Dermis microvascular lymphatic vessel endothelial cell (primary cell): ENCODE measurements at places on chromosomes 13 and 19. TPM values are rescaled to one million over a fixed set of nuclear protein-coding genes. Genes with fewer than 3 reads are reported as not detected.

DNA sequence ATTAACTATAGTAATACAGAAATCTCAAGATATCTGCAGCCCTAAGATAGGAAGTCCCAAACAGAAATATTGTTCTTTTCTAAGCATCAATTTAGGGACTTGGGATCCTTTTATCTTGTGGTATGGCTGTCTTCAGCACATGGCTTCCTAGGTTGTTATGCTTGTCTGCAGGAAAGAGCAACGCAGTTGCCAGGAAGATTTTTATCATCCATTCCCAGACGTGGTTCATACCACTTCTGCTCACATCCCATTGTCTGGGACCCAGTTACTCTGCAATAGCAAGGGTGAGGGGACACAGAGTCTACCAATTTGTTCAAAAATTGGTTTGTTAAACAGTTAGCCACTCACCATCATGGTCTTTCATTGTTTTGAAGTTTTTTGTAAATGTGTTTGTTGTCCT is 85.6 kb upstream of the RXFP2 start:
- DNase-seq: no peak

The CLC gene
- not detected in 2 replicates for total RNA-seq

DNA sequence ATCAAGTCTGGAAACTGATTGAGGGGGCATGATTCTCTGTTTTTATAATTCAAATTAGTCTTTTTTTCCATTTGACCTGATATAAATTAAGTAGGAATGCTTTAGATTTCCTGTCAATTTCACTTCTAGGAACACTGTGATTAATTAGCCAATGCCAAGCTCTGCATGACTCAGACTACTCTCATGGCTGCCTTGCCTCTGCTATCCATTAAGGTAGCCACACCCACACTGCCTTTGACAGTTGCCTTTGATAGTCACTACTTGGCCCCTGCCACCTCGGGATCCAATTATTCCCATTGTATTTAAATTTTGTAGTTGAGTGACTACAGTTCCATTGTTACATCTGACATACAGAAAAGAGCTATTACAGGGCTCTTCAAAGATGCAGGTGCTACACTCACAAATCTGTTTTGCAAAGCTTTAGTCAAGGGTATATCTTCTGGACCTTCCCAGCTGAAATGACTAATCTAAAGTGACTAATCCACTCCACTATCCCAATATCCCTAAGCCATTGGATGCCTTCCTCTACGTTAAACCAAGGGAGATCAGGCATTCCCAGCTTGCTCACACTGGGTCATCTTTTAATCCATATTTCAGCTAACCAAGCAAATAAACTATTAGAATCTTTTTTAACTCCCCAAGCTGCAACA is 1193.1 kb upstream of the MIR17HG start:
- DNase-seq: no peak

GRCh38 chr13:70339738-70340137 is 231.5 kb upstream of the KLHL1 start:
- no peak for DNase-seq

The OR7D2 gene
- under 0.01 and 0.25 TPM in 2 replicates for total RNA-seq

GRCh38 chr13:80359414-80359777 is 18.5 kb upstream of the SPRY2 start:
- no peak for DNase-seq

- no peak for DNase-seq
Measured at GRCh38 chr13:50038266-50038665, 23.0 kb downstream of the KCNRG start.

DNA sequence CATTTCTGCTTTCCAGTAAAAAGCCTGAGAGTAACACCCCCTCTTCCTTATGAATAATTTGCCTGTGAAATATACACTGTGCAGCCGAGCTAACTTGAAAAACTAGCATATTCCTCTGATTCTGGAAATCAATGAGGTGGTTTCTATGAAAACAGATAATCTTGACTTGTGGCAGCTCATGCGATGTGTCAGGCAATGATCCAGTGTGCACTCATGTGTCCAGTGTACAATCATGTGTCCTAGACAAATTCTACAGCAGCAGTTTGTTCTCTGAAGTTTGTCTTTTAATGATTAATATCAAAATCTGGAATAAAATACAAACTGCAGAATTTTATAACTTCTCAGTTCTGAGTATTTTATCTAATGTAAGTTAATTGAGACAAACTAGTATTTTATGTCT is 2213.9 kb upstream of the PCDH20 start:
- no peak for DNase-seq

The ZNF90 gene
- 0.63 and 0.77 TPM in 2 replicates for total RNA-seq

DNA sequence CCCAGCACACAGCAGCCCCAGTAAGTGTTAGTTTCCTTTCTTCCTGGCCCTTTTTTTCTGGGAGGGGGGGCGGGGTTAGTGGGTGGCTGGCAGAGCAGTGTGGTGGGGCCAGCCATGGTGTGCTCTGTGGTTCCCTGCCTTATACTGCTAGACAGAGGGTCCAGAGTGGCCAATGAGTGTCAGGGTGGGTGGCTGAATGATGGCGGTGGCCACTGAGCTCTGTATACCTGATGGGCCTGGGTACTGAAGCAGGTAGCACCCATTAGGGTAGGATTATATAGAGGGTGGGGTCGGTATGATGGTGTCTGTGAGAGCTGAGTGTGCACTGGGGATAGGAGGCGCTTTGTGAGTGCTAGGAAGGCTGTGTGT is 13.8 kb downstream of the CIC start:
- no peak for DNase-seq

The THSD1 gene
- 41.3 and 52.8 TPM in 2 replicates for total RNA-seq

- no peak for DNase-seq
Measured at GRCh38 chr13:59643364-59643841, 520.3 kb downstream of the DIAPH3 start.

The SMAD9 gene
- 14.5 and 19.2 TPM in 2 replicates for total RNA-seq

- no peak for DNase-seq
Measured at GRCh38 chr19:55552620-55553019, 7.3 kb upstream of the SBK3 start.

The RTBDN gene
- not detected in 2 replicates for total RNA-seq

The PRTN3 gene
- not detected in 2 replicates for total RNA-seq

DNA sequence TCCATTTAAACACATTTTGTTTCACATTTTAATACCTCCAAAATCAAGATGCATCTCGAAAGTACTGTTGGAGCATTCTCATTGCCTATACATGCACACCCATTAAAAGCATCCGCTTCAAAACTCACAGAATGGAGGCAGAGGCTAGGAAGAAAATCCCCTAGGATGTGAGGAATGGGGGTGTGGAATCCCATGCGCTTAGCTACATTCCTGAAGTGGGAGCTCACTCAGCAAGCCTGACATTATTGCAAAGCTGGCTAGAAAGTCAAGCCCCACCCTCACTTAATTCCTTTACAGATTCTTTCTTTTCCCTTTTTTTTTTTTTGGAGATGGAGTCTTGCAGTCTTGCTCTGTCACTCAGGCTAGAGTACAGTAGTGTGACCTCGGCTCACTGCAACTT is 4.6 kb upstream of the FAM32A start:
- no peak for DNase-seq

- DNase-seq: no peak
Measured at GRCh38 chr13:30034458-30034795, 184.0 kb upstream of the UBL3 start.

The POU2F2 gene
- 0.26 and 1.0 TPM in 2 replicates for total RNA-seq

The DLEU7 gene
- total RNA-seq: not detected in 2 replicates

GRCh38 chr13:80563439-80563838 is 222.5 kb upstream of the SPRY2 start:
- DNase-seq: no peak

DNA sequence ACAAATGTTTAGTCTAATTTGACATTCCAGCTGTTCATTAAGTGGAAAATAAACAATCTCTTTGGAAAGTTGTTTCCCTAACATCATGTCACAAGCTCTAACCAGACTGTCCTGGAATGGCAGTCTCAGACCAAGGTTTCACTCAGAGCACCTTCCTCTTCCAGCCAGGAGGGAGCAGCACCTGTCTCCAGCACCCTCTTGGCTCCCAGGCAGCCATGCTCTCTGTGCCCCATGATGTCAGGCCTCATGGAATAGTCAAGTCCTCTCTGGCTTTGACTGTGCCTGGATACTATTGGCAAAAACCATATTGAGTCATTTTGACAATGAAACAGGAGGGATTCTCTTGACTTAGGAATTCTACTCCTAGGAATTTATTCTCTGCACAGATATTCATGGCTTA is 171.4 kb downstream of the OXGR1 start:
- peak; percentile 7 for DNase-seq

The MTUS2 gene
- not detected in 2 replicates for total RNA-seq

The SPACA4 gene
- total RNA-seq: not detected in 2 replicates

GRCh38 chr13:75879656-75880055 is 243.5 kb downstream of the LMO7 start:
- DNase-seq: no peak

DNA sequence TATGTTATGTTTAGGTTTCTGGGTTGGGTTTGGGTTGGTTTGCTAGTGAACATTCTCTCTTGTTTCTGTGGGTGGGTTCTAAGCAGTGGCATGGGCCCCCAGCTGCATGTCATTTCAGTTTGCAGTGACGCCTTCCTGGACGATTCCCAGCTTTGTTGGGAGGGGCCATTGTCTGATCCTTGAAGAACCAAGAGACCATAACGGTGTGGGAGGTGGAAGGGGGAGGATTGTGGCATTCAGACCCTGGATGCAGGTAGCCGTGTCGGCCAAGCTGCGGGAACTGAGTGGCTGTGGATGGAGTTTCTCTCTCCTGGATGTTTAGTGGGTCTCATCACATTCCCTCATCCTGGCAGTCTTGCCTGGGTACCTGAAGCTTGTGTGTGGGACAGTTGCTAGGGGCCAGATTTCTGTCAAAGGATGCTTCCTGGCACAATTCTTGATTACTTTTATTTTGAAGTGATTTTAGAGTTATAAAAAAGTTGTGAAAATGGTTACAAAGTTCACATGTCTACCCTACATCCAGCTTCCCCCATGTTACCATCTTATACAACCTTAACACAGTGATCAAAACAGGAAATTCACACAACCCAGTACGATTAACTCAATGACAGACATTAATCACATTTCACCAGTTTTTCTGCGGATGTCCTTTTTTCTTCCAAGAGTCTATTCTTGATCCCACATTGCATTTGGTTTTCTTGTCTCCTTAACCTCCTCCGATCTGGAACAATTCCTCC is 123.8 kb downstream of the SIPA1L3 start:
- DNase-seq: peak; percentile 86

GRCh38 chr13:42279986-42280385 is 8.0 kb downstream of the AKAP11 start:
- peak; percentile 66 for DNase-seq

DNA sequence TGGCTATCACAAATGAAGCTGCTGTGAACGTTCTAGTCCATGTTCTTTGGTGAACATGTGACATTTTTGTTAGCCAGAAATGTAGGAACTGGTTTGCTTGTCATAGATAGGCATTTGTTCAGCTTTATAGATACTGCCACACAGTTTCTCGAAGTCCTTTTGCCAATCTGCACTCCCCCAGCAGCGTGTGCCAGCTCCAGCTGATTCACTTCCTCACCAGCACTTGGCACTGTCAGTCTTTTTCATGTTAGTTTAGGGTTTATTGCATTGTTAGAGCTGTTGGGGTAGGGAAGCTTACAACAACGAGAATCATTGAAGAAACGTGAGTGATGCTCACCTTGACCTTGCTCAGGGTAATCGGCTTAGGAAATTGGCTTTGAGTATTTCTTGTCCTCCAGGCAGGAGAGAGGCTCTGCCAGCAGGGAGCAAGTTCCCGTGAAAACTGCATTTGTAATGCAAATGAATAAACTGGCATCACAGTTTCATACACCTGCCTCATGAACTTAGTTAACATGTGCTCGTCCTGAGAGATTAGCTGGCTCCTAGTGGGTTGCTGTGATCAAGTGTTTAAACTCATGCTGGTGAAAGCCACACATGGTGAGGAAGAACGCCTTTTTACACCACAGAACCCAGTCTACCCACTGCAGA is 83.9 kb downstream of the ING1 start:
- DNase-seq: peak; percentile 34

DNA sequence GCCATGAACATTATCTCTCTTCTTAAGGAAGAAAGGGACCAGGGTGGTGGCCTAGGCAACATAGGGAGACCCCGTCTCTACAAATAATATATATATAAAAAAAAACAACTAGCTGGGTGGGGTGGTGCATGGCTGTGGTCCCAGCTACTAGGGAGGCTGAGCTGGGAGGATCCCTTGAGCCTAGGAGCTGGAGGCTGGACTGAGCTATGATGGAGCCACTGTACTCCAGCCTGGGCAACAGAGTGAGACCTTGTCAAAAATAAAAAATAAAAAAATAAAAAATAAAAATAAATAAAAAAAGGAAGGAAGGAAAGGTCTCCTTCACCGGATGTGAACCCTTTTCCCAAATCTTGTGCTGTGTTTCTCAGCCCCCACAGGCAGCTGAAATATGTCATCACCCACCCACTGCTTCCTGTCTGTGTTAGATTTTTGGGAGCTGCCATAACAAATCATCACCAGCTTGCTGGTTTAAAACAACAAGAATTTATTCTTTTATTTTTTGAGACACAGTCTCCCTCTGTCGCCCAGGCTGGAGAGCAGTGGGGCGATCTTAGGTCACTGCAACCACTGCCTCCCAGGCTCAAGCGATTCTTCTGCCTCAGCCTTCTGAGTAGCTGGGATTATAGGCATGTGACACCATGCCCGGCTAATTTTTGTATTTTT is 9.5 kb upstream of the TSPAN16 start:
- peak; percentile 76 for DNase-seq

DNA sequence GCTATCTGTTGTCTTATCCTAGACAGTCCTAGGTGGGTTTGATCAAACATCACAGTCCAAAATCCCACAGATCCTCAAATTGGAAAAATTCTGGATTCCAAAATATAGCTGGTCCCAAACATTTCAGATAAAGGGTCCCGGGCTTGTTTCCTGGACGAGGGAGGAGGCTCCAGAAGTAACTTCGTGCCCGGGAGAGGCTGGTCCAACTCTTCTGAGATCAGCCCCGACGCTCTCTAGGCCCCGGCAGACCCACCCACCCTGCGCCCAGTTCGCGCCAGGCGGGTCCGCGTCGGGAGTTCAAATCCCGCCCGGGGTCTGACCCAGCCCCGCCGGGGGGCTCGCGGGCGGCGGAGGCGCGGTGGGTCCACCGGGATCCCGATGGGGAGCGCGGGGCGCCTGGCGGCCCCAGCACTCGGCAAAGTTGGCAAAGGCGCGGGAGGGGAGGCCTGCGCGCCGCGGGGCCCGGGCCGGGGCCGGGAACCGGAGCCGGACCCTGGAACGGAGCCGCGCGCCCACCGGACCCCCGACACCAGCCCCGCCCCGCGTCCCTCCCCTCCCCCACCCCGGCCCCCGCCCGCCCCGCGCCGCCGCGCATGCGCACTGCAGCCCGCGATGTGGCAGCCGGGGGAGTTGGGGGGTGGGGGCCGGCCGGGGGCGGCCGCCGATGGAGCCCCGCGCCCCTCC is 513 bp downstream of the MIER2 start:
- DNase-seq: no peak

- DNase-seq: no peak
Measured at GRCh38 chr19:1068009-1069001, 1.3 kb downstream of the ARHGAP45 start.

- DNase-seq: no peak
Measured at GRCh38 chr19:15120135-15121026, 13.2 kb downstream of the SYDE1 start.

DNA sequence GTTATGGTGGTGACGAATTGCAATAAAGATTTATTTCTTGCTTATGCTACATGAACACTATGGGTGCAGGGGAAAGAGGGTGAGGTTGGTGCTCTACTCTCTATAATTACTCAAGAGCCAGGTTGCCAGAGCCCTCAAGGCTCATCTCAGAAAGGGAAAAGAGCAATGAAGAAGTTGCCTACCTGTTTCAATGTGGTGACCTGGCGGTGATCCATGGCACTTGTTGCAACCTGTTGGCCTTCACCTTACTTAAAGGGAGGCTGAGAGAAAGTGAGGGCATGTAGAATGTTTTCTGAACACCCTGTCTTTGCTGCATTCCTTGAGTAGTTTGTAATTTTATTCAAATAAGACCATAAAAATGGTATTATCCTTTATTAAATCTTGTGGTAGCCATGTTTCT is 394.4 kb downstream of the GPC6 start:
- DNase-seq: no peak

The PRODH2 gene
- total RNA-seq: not detected in 2 replicates

The SELENOV gene
- total RNA-seq: not detected in 2 replicates
